ENCODE measurements at places on chromosomes 12 and 14. TPM values are rescaled to one million over a fixed set of nuclear protein-coding genes. Genes with fewer than 3 reads are reported as not detected.

GRCh38 chr12:94525951-94526350, 66.3 kb upstream of the CEP83 start:
- no peak for DNase-seq

Gene TGFB3
- total RNA-seq: 99.1 TPM

GRCh38 chr12:124397807-124398577, 103.1 kb downstream of the RFLNA start:
- no peak for DNase-seq

GRCh38 chr14:93309427-93309966, 23.3 kb downstream of the BTBD7 start:
- no peak for DNase-seq

DNA sequence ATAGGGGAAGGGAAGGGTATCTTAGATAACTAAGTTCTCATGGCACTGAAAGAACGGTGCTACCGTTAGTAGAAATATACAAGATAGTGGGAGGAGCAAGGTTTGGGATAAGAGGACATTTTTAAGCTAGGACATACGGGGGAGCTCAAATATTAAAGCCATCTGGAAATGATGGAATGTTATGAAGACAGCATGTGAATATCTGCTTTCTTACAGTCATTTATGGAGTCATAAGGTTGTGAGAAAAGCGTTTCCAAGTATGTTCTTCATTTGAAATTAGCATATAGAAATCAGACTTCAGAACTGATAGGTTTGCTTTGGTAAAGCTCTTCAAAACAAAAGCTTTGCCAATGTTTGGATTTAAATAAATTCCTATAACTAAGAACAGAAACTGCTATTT, 62.3 kb downstream of the OTOGL start:
- DNase-seq: no peak

DNA sequence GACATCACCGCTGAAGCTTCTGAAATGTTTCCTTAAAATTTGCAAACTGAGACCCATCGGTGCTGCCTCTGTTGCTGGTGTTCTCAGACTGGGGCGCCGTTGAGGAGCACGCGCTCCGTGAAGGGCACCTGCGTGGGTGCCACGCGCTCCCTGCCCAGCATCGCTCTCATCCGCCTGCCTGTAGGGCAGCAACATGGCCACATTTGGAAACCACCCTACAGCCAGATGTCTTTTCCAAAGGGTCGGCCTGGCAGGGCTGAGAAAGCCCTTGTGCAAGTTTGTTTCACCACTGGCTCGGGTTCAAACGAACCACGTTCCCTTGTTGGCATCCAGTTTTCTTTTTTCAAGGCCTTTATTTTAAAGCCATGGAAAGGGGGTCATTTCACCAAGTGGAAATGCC, 13.9 kb downstream of the ADGRD1 start:
- DNase-seq: peak; percentile 57

Gene KRT75
- not detected for total RNA-seq

Gene NFE2
- 1.1 TPM for total RNA-seq

- no peak for DNase-seq
Observed at GRCh38 chr14:100796946-100797345, 29.0 kb upstream of the MEG3 start.

DNA sequence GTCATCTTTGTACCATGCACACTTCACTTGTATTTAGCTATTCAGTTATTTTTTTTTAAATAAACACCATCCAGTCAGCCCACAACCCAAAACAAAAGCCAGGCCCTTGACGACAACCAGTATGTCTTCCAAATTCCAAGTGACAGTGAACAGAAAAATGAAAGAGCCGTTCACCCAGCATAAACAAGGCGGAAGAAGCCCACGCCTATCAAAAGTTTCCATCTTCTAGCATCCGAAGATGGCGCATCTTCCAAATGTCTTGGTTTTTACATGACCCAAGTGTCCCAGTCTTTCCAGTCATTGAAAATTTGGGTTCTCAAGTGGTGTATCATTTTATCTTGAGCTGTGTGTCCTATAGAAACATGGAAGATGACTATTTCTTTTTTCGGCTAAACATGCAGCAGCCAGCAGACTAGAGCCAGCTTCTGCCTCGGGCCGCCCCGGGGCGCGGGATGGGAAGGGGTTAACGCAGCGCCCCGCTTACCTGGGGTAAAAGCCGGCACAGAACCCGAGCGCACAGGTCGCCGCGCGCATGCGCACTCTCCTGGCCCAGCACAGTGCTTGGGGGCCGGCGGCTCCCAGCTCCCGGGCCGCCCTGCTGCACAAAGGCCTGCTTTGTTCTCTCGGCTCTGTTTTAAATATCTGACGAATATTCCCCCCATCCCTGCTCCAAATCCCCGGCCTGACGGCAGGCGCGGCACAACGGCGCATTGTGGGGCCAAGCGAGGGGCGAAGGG, 164.8 kb downstream of the ZFP36L1 start:
- no peak for DNase-seq

Gene DPF3
- 26.6 TPM for total RNA-seq

DNA sequence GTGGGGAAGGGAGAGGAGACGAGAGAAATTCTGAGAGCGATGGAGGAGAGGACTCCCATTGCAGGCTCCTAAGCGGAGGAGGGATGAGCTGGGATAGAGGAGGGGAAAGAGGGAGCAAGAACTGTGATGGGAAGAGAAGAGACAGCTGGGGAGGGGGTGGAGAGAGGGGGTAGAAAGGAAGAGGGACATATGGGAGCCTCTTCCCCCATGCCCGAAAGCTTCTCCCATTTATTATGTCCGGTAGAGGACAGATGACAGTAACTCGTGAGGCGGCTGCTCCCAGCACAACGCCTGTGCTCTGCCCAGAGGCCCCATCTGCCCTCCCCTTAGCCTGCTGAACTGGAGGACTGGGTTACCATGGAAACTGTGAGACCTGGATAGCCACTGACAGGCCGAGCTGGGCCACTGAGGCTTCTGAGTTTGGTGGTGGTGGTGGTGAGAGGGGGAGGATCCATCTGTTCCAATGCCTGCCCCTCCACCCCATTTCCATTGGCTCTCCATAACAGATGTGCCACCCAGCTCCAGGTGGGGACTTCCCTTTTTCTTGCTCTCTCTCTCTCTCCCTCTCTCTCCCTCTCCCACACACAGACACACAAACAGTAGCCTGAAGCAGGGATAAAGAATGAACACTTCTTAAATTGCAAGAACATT, 8.3 kb downstream of the CPNE6 start:
- DNase-seq: no peak

Gene SLC39A2
- total RNA-seq: not detected

- peak; percentile 50 for DNase-seq
Observed at GRCh38 chr12:128365032-128365431, 98.1 kb downstream of the TMEM132C start.

DNA sequence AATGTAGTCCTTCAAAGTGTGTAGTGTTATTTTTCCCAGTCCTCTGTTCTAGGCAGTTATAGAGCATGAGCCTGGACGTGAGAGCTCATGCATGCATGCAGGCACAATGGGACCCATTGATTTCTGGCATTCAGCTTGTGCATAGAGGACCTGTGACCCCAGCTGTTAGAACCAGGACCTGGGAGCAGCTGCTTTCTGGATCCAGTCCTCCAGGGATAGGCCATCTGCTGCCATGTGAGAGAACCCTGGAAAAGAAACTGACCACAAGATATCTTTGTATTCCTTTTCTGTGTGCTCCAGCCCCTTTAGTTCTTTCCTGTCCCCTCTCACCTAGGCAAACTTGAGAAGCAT, 76.9 kb downstream of the SUSD6 start:
- no peak for DNase-seq

Gene RPGRIP1
- not detected for total RNA-seq

DNA sequence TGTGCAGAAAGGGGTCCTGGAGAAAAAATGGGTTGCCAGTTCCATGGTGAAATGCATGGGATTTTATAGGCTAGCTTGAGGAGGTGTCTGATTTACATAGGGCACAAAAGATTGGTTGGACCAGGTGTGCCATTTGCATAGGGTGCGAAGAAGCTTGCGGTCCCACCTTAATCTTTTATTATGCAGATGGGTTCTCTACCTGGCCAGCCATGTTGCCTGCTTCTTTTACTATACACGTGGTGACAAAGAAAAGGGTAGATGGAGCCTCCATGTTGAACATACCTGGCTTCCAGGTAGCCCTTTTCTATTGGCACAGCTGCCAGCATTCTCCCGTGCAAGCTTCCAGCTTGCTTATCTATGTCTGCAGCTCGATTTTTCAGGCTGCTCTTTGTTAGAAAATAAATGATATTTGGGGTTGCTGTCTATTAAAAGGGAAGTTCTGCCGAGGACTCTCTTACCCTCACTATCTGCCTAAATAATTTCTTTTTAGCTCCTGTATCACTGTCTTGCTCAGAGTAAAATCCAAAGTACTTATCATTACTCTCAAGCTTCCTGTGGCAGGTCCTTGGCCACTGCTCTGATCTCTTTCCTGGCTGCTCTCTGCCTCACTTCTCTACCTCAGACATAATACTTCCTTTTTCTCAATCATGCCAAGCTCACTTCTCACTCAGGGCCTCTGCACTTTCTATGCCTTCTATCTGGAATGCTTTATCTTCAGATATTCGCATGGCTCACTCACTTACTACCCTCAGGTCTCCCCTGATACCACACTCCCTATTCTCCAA, 216.0 kb upstream of the DAAM1 start:
- no peak for DNase-seq

- DNase-seq: no peak
Observed at GRCh38 chr12:50041962-50042361, 15.4 kb upstream of the ASIC1 start.

GRCh38 chr12:238736-239398, 23.8 kb downstream of the SLC6A13 start:
- no peak for DNase-seq

- DNase-seq: no peak
Observed at GRCh38 chr12:684416-684815, 21.2 kb upstream of the NINJ2 start.

Gene TMPRSS12
- total RNA-seq: not detected

Gene PKP2
- total RNA-seq: 195 TPM

DNA sequence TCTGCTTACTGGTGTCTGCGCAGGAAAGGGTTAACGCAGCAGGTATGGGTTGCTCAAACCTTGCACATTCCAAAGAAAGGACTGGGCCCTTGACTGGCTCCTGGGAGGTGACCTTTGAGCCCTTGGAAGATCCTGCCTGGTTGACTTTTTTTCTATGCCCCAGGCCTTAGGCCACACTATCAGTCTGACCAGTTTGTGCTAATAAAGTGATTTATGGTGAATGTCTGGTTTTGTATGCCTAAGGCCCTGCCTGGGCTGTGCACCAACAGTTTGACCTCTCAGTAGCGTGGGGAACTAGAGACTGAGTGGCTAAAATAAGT, 61.4 kb upstream of the SCN8A start:
- no peak for DNase-seq

DNA sequence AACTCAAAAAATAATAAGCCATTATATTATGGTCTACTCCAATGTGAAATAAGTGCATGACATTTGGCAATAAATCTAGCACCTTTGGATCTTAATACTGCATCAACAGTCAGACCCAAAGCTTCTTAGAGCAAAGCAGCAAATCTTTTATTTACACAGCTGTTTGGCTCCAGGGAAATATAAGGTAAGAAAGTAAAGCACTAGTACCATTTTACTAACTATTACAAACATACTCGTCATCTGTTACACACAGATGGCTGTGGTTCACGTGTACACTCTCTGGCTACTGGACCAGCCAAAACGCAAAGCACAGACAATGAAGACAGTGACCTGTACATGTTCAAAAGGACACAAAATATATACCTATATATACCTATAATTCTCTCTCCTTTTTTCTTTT, 2.8 kb downstream of the FGD6 start:
- DNase-seq: no peak

DNA sequence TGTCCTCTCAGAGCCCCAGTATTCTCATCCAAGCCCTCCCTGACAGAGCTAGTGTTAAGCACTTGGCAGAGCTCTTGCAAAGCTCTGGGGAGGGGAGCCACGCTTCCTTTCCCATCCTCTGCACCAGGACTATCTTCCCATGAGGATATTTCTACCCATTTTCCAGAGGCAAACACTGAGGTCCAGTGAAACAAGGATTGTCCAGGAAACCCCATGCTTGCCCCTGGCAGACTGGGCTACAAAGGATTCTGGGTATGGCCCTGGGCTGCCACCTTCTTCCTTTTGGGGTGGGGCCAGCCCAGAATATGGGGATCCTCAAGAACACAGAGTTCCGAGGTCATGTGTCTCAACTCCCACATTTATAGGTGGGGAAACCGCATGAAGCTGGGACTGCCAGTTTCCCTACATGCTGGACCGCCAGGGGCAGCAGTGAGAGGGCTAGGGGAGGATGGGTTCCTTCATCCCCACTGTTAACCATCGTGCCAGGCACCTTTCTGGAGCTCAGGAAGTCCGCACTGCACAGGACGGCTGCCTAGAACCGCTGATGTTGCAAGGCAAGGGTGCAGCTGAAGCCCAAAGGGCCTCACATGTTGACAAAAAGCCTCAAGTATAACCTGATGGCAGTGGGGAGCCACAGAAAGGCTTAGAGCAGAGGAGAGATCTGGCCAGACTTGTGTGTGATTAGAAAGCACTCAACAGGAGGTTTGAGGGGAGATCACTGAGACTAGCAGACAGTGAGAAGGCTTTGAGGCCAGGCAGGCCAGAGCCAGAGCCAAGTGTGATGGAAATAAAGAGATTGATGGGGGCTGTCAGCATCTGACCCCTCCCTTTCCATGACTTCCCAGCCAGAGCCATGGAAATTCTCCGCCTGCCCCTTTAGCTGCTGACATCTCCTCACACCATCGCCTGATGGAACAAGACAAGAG, 5.5 kb upstream of the CCDC85C start:
- no peak for DNase-seq

- no peak for DNase-seq
Observed at GRCh38 chr12:75784591-75784990, 247.0 kb downstream of the PHLDA1 start.

Gene AQP6
- not detected for total RNA-seq

GRCh38 chr12:57240066-57240921, 10.7 kb downstream of the STAC3 start:
- DNase-seq: no peak

- no peak for DNase-seq
Observed at GRCh38 chr12:79678306-79678705, 12.5 kb downstream of the PAWR start.

DNA sequence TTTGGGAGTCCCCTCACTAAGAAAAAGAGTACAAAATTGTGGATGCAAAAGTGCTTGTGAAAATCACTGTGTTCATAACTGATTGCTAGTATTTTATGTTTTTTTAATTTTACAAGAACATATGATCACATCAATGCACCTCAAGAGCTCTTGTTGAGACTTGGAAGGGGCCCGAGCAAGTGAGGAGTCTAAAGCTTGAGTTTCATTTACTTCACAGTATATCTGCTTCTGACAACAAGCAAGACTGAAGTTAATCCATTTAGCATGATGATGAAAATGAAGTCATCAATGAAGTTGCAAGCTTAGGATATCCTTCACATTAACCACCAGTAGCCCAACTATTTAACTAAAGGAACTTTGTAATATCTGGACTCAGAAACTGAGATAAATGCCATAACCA, 182.5 kb upstream of the DIO2 start:
- no peak for DNase-seq

- no peak for DNase-seq
Observed at GRCh38 chr14:89207925-89208328, 209.1 kb downstream of the FOXN3 start.

DNA sequence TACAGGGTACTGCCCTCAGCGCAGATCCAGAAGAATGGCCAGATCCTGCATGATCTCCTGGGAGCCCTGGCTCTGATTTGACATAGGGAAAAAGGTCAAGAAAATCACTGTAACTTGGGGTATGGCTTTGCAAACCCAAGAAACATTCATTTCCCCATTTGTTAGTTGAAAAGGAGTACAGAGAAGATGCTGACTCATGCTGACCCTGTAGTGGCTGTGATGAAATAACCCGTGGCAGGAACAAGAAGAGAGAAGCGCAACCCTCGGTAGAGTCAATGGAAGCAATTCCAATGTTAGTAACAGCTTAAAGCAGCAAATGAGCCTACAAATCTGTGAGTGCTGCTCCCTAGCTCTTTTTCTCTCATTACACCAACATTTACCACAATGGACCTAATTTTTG, 281.6 kb upstream of the NPAS3 start:
- peak; percentile 63 for DNase-seq

Gene IFT81
- 12.0 TPM for total RNA-seq
